Aortic smooth muscle cell (primary cell): ENCODE measurements at places on chromosomes 1 and 21. TPM values are rescaled to one million over a fixed set of nuclear protein-coding genes. Genes with fewer than 3 reads are reported as not detected.

VWA1 gene
- 1.6 and 2.5 TPM in 2 replicates for total RNA-seq

SUSD4 gene
- not detected in 2 replicates for total RNA-seq

ATP6V1G3 gene
- total RNA-seq: 0.25 TPM in 1 of 2 replicates, not detected in the other

CCDC185 gene
- total RNA-seq: not detected in 2 replicates

GPR3 gene
- 0.19 and 0.53 TPM in 2 replicates for total RNA-seq

KRTAP11-1 gene
- total RNA-seq: not detected in 2 replicates

OR2T29 gene
- total RNA-seq: 0.06 TPM in 1 of 2 replicates, not detected in the other

RNF2 gene
- total RNA-seq: 12.3 and 18.2 TPM in 2 replicates

OR14K1 gene
- total RNA-seq: not detected in 2 replicates

CD1B gene
- not detected in 2 replicates for total RNA-seq

CFAP141 gene
- not detected in 2 replicates for total RNA-seq

CYB5RL gene
- total RNA-seq: 5.8 and 6.2 TPM in 2 replicates

OR10J1 gene
- not detected in 2 replicates for total RNA-seq

CITED4 gene
- 6.1 and 6.2 TPM in 2 replicates for total RNA-seq

EXTL1 gene
- 0.06 and 0.13 TPM in 2 replicates for total RNA-seq

SH2D1B gene
- total RNA-seq: not detected in 2 replicates

KCNE2 gene
- total RNA-seq: not detected in 2 replicates

ELOVL1 gene
- 76.0 and 82.8 TPM in 2 replicates for total RNA-seq

ZNF648 gene
- total RNA-seq: not detected in 2 replicates

OR2AK2 gene
- total RNA-seq: not detected in 2 replicates

ACTL8 gene
- not detected in 2 replicates for total RNA-seq

AZIN2 gene
- total RNA-seq: 3.3 and 4.0 TPM in 2 replicates

GPN2 gene
- total RNA-seq: 10.8 and 13.2 TPM in 2 replicates

LCE1F gene
- total RNA-seq: not detected in 2 replicates

GCSAML gene
- total RNA-seq: not detected in 2 replicates
